Activated naive CD8-positive, alpha-beta T cell treated with anti-CD3 and anti-CD28 coated beads for 36 hours (primary cell): ENCODE measurements at places on chromosomes 5 and 9. TPM values are rescaled to one million over a fixed set of nuclear protein-coding genes. Genes with fewer than 3 reads are reported as not detected.

FOXD4L5 gene
- total RNA-seq: 0.10 TPM

DNA sequence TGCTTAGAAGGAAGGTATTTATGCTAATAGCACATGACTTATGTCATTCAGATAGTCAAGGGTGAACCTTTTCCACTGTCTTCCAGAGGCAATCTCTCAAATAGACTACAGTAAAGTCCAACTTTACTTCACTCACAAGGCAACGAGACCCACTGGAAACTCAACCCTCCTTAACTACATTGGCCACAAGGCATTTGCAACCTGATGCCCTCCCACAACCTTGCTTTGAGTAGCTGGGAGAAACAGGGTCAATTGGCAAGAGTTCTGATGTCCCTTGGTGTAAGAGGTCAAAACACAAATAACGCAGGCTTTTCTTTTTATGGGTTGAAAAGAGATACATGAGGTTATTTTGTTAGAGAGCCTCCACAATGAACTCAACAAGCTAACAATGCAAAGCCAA is 6.1 kb downstream of the GAS1 start:
- H3K36me3 ChIP-seq: no peaks in the 10 kb centered on the region
- H3K27me3 ChIP-seq: peaks cover 69% of the 10 kb centered on the region
- DNase-seq: no peak
- no peaks in the 10 kb centered on the region for H3K4me1 ChIP-seq

- no peak overlapping the region for H3K27ac ChIP-seq
- peaks cover 8% of the 10 kb centered on the region for H3K27me3 ChIP-seq
- DNase-seq: no peak
- no peaks in the 10 kb centered on the region for H3K36me3 ChIP-seq
Observed at GRCh38 chr5:8329773-8330172, 460.8 kb downstream of the MTRR start.

- H3K36me3 ChIP-seq: no peaks in the 10 kb centered on the region
- H3K27ac ChIP-seq: no peak overlapping the region
- DNase-seq: no peak
- H3K4me1 ChIP-seq: no peaks in the 10 kb centered on the region
- H3K4me3 ChIP-seq: no peak overlapping the region
- H3K27me3 ChIP-seq: peaks cover 1% of the 10 kb centered on the region
Observed at GRCh38 chr5:143886651-143887638, 75.0 kb downstream of the HMHB1 start.

DNA sequence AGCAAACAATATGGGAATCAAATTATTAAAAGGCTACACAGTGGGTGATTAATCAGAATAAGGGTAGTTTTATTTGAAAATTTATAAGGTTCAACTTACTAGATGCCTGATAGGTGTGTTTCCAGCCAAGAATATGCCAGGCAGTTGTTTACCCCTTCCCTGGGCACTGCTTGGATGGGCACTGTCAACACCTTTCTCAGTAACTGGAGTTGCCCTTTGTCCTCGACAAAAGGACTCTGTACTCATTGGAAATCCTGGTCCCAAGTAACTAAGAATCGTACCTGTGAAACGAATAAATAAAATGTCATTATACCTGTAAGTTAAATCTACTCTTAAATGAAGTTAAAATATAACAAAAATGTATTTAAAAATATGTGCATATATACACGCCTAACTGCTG is 15.0 kb downstream of the ANKRD34B start:
- H3K27ac ChIP-seq: no peak overlapping the region
- H3K27me3 ChIP-seq: peaks cover 40% of the 10 kb centered on the region
- no peaks in the 10 kb centered on the region for H3K4me1 ChIP-seq
- H3K4me3 ChIP-seq: no peak overlapping the region

DNA sequence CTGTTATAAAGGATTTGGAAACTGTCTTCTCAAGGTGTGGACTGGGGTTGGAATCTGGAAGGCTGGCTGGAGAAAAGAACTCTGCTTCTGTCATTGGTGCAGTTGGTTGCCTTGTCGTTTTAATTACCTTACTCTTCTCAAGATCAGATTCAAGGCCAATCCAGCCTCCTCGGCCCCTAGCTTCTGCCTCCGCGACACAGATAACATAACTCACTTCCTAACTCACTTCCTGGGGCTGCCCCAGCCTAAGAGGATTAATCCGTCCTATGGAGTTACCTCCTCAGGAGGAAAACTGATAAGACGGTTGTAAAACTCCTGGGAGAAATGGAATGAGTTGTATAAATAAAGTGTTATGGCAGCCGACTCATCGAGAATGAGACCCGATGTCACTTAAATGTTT is 389.1 kb upstream of the WWC1 start:
- H3K36me3 ChIP-seq: no peaks in the 10 kb centered on the region
- H3K27ac ChIP-seq: no peak overlapping the region
- no peaks in the 10 kb centered on the region for H3K27me3 ChIP-seq
- no peak overlapping the region for H3K4me3 ChIP-seq
